ENCODE measurements at places on chromosomes 3 and 15.

- no peak for DNase-seq
Observed at GRCh38 chr3:58429657-58430056, 4.0 kb downstream of the PDHB start.

DNA sequence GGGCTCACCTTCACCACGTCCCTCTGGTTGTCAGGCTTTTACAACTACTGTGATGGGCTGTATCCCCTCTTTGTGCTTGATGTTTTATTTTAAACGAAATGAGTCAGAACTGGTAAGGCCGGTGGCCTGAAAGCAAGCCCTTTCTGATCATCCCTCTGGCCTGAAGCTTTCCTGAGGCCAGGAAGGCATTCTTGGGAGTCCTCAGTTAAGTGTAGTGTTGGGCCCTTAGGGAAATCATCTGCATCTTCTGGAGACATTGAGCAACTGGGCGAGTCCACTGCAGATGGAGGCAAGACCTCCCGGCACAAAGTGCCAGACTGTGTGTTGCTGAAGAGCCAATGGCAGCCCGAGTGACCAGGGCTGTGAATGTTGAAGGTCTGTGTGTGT is 33.0 kb upstream of the AMOTL2 start:
- no peak for DNase-seq

DNA sequence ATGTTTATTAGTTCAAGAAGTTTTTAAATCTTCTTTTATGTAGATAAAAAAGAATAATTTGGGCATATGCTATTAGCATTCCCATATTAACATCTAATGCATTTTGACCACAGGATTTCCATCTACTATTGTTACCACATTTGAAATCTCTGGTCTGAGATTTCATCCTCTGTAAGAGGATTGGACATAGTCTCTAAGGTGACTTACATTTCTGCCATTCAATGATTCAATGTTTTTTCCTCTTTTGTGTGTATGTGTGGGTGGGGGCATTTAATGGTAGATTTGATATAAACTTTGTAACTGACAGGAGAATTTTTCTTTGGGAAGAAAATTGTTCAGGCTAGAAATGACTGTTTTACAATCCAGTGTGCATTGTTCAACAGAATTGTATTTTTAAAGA is 307.3 kb upstream of the RBMS3 start:
- DNase-seq: no peak

DNA sequence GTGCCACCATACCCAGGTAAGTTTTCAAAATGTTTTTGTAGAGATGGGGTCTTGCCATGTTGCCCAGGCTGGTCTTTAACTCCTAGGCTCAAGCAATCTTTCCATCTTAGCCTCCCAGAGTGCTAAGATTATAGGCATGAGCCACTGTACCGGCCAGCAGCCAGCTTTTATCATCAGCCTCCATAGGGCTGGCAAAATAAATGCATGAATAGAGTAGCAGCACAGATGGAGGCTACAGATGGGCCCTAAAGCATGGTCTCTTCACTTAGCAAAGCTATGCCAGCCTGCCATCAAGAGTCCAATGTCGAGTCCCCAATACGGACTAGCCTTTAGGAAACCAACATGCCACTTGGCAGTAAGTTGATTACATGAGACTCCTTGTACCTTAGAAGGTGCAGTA is 63.8 kb downstream of the CNTN3 start:
- DNase-seq: no peak

Measured in activated CD8-positive, alpha-beta memory T cell treated with anti-CD3 and anti-CD28 coated beads for 4 hours (primary cell).